ENCODE measurements at places on chromosomes 11 and 22. TPM values are rescaled to one million over a fixed set of nuclear protein-coding genes. Genes with fewer than 3 reads are reported as not detected.

- no peak for DNase-seq
- H3K27ac ChIP-seq: no peak overlapping the region
- H3K4me3 ChIP-seq: no peak overlapping the region
These were observed 16.1 kb downstream of the MFNG start for GRCh38 chr22:37470087-37470445.

AMBRA1 gene
- 24.7 TPM for total RNA-seq

DNA sequence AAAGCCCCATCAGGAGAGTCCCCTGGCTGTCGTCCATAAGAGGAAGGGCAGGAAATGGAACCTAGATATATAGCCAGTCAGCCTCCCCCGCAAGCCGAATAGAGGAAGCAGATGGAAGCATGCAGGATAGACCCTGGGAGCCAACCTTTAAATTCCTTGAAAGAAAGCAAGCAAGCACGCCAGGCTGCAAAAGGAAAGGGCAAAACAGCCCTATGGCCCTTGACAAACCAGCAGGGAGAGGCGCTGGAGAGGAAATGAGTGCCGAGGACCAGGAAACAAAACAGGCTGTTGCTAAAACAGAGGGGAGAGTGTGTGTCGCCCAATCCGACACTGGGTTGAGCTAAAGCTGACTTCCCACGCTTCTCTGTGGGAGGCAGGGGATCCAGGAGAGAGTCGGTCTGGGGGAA, 203.5 kb upstream of the MTNR1B start:
- no peaks in the 10 kb centered on the region for H3K4me1 ChIP-seq
- no peaks in the 10 kb centered on the region for H3K27me3 ChIP-seq
- H3K36me3 ChIP-seq: no peaks in the 10 kb centered on the region

LRRN4CL gene
- 6.7 TPM for total RNA-seq

ZP1 gene
- total RNA-seq: not detected

GRCh38 chr11:114921697-114922096, 243.4 kb downstream of the NXPE2 start:
- no peak for DNase-seq
- no peak overlapping the region for H3K27ac ChIP-seq
- no peak overlapping the region for H3K4me3 ChIP-seq
- H3K27me3 ChIP-seq: no peaks in the 10 kb centered on the region

- H3K36me3 ChIP-seq: no peaks in the 10 kb centered on the region
- H3K4me1 ChIP-seq: no peaks in the 10 kb centered on the region
- no peak for DNase-seq
- H3K27me3 ChIP-seq: no peaks in the 10 kb centered on the region
- peak overlapping the region; percentile 80 for H3K27ac ChIP-seq
These were observed 86.6 kb downstream of the EHF start for GRCh38 chr11:34707462-34707840.

TYMP gene
- total RNA-seq: 86.0 TPM

DNA sequence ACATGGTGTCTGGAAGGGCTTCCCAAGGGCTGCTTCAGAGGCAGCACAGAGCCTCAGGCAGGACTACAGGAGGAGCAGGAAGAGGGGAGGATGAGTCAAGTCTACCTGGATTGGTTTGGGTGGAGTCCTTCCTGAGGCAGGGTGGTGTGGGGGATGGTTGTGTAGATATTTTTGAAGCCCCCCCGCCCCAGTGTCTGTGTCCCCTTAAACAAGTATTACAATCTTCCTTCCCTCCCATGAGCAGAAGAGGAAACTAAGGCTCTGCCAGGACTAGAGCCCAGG, 34.7 kb upstream of the FCHSD2 start:
- DNase-seq: no peak
- H3K36me3 ChIP-seq: no peaks in the 10 kb centered on the region
- peak overlapping the region; percentile 78 for H3K27ac ChIP-seq
- no peak overlapping the region for H3K4me3 ChIP-seq
- no peaks in the 10 kb centered on the region for H3K27me3 ChIP-seq
- H3K4me1 ChIP-seq: peaks cover 26% of the 10 kb centered on the region

GRCh38 chr11:17805873-17806272, 71.3 kb downstream of the KCNC1 start:
- peaks cover 2% of the 10 kb centered on the region for H3K4me1 ChIP-seq
- DNase-seq: no peak

DNA sequence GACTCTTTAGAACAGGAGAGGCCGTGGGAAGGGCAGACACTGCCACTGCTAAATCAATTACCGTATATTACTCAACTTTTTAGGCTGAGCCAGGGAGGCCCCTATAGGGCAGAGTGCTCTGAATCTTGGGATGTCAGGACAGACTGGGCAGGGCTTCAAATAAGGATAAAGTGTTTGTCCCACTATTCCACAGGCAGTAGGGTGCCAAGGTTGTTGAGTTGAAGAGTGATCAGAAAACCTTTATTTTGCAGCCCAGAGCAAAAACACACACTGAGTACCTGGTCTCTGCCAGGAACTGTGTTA, 1.6 kb upstream of the B4GAT1 start:
- no peaks in the 10 kb centered on the region for H3K36me3 ChIP-seq
- no peak overlapping the region for H3K4me3 ChIP-seq
- H3K27ac ChIP-seq: no peak overlapping the region

DNA sequence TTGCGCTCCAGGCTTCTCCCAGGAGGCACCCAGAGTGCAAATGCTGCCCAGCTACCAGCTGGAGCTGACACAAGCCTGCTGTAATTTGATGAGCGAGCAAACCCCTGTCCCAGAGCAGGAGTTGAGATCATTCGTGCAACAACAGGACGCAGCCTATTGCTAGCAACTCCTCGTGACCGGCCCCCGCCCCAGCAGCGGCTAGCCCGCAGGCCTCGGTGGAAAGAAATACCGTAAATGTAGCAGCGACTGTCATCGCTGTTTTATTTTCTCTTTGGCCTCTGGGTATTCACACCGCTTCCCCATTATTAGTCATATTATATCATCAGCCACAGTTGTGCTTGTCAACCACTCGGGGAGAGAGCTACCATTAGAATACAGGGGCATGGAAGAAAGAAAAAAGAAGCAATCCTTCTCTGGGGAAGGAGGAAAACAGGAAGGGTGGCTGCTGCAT, 59.2 kb upstream of the ATXN10 start:
- H3K4me3 ChIP-seq: peak overlapping the region; percentile 30
- no peaks in the 10 kb centered on the region for H3K36me3 ChIP-seq
- H3K4me1 ChIP-seq: peaks cover 11% of the 10 kb centered on the region

DNA sequence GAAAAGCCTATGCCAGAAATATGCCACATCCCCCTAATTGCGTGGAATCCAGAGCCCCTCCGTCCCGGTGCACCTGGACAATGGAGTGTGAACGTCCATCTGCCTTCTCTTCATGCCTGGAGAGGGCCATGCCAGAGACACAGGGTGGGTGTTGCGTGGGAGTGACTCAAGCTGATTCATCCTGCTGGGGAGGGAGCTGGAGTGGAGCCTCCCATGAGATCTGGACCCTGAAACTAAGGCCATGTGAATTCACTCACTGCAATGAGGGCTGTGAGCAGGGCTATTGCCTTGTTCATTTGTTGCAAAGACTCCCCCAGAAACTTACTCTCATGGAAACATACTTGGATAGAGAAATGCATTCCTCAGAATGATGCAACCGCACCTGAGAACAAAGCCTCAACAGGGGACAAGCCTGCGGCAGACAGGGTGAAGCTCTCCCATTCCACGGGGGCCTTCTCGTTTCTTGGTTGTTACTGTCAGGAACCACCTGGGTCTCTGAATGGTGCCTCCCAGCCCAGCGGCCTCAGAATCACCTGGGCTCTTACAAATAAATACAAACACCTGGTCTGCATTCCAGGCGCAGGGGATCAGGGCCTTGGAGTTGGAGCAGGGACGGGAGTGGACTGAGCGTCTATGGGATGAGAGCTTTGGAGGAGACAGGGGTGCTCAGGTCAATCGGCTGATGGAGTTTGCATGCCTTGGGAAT, 1031.2 kb downstream of the BRD1 start:
- DNase-seq: no peak
- H3K36me3 ChIP-seq: no peaks in the 10 kb centered on the region
- H3K4me1 ChIP-seq: no peaks in the 10 kb centered on the region
- no peak overlapping the region for H3K27ac ChIP-seq
- H3K4me3 ChIP-seq: no peak overlapping the region

- H3K4me1 ChIP-seq: peaks cover 17% of the 10 kb centered on the region
- no peak overlapping the region for H3K27ac ChIP-seq
- H3K27me3 ChIP-seq: no peaks in the 10 kb centered on the region
- no peaks in the 10 kb centered on the region for H3K36me3 ChIP-seq
- no peak for DNase-seq
These were observed 1330.4 kb downstream of the TBC1D22A start for GRCh38 chr22:48092866-48093265.

DNA sequence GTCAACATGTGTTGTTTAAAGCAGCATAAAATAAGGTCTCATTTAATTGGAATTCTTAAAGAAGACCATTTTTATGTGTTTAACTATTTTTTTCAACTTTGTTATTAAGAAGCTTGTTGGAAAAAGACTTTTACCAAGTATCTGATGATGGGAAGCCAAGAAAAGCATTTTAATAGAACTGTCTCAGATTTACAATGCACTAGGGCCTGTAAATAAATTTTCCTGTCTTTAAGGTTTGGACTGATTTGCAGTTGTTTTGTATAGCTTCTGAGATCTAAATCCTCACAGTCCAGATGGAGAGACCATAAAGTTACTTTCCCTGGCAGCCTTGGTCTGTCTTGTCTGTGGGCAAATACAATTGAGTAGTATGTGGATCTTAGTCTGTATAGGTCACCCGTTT, 41.6 kb downstream of the EXT2 start:
- no peak for DNase-seq
- no peak overlapping the region for H3K4me3 ChIP-seq
- H3K36me3 ChIP-seq: no peaks in the 10 kb centered on the region
- no peaks in the 10 kb centered on the region for H3K4me1 ChIP-seq

PGA5 gene
- not detected for total RNA-seq

DNA sequence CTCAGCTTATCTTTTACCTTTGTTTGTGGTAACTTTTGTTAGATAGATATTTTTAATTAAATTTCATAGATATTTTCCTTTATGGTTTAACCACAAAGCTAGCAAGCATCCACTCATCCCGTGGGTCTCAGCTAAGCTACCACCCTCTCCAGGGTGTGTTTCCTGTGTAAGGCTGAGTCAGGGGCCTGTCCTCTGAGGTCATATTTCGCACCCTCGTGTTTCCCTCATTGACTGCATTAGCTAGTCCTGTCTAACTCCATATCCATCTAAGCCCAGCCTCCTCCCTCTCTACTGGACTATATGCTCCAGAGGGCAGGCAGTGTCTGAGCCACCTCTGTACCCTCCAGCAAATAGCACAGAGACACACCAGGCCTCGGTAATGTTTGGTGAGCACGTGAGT, 16.7 kb downstream of the XRRA1 start:
- H3K4me3 ChIP-seq: no peak overlapping the region
- peaks cover 93% of the 10 kb centered on the region for H3K36me3 ChIP-seq
- no peak for DNase-seq
- no peak overlapping the region for H3K27ac ChIP-seq
- H3K4me1 ChIP-seq: no peaks in the 10 kb centered on the region

KLHL35 gene
- total RNA-seq: not detected

TREH gene
- 0.57 TPM for total RNA-seq

- H3K36me3 ChIP-seq: no peaks in the 10 kb centered on the region
- no peak for DNase-seq
- H3K4me3 ChIP-seq: no peak overlapping the region
- H3K27ac ChIP-seq: no peak overlapping the region
- no peaks in the 10 kb centered on the region for H3K4me1 ChIP-seq
These were observed 352.9 kb upstream of the DDI1 start for GRCh38 chr11:103683576-103683975.
